ENCODE measurements at places on chromosomes 16 and 17.

- no peak for DNase-seq
Observed at GRCh38 chr17:32565401-32565800, 78.6 kb downstream of the CDK5R1 start.

DNA sequence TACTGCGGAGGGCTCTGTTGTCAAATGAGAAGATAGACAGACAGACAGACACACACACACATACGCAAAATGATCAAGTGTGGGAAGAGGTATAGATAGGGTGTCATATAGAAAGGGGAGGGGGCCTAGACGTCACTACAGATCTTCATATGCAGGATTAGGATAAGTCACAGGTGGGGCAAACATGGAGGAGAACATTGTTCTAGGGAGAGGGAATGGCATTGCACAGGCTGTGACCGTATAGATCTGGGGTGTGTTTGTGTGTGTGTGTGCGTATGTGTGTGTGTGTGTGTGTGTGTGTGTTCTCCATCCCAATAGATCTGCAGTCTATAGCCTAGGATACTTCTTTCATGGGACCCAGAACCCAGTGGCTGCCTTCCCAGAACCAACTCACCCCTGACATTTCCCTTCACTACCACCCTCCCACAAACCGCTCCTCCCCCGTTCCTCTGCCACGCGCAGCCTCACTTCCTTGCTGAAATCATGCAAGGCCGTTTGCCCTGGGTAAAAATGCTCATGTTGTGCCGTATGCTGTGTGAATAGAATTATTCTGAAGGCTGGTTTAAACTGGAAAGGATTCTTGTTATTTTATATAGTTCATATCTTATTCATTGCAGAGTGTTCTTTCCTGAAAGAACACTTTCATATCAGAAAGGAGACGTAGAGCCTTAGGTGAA, 50.5 kb upstream of the CCL1 start:
- DNase-seq, result no peak

DNA sequence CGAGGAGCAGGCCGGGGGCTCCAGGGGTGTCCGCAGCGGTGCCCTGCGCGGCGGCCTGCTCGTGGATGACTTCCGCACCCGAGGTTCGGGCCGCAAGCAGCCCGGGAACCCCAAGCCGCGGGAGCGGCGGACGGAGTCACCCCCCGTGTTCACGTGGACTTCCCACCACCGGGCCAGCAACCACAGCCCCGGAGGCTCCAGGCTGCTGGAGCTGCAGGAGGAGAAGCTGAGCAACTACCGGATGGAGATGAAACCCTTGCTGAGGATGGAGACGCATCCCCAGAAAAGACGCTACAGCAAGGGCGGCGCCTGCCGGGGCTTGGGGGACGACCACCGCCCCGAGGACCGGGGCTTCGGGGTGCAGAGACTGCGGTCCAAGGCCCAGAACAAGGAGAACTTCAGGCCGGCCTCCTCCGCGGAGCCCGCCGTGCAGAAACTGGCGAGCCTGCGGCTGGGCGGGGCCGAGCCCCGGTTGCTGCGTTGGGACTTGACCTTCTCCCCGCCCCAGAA, 75.8 kb downstream of the KLHDC4 start:
- no peak for DNase-seq

DNA sequence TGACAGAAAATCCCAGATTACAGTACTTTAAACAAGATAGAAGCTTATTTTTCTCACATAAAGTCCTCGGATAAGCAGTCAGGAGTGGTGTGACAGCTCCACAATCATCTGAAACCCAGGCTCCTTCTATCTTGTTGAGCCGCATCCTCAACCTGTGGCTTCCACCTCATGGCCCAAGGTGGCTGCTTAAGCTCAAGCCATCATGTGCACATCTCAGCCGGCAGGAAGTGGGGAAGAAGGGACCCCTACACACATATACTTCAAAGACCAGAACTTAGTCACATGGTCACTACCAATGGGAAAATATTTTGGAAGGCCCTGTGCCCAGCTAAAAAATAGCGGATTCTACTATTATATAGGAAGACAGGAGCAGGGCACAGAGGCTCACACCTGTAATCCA, 11.0 kb upstream of the FBXO47 start:
- no peak for DNase-seq

DNA sequence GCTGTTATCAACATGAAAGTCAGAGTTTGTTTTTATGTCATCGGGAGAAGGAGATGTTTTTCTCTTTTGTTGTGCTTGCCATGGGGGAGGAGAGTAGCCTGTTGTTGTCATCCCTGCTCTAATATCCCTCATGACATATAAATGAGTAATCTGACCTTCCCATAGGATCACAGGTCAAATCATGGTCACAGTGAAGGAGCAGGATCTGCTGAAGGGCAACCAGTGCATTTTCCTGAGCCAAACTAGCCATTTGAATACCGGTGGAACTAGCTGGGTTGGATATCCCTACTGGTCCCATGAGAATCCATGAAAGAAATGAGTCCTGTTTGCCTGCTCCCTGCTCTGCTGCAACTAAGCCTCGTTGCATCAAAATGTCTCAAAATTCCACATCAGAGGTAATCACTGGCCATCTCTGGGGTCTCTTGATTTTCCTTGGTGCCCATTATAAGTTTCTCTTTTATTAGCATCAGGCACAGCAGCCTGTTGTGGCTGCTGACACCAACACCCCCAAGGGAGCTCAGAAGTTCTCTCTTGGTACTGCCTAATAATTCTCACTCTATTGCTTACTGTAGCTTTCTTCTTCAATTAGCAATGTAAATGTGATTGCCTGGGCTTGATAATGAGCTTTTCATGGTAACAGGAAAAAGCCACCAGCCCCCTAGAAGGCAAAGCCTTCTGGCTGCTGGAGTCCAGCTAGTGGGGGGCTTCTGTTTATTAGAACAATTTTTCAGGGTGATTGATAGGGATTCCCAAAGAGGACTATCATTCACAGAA, 211.4 kb upstream of the ERCC4 start:
- no peak for DNase-seq

DNA sequence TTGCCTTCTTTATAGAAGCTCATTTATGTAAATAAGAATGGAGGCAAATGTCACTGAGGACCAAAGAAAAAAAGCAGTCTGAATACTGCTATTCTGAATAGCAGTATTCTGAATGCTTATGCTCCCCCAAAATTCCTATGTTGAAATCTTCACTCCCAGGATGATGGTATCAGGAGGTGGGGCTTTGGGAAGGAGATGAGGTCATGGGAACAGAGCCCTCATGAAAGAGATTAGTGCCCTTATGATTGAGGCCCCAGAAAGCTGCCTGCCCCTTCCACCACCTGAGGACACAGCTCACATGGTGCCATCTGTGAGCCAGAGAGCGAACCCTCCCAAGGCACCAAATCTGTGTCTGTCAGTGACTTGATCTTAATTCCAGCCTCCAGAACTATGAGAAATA, 28.8 kb downstream of the HEATR6 start:
- DNase-seq, result no peak

DNA sequence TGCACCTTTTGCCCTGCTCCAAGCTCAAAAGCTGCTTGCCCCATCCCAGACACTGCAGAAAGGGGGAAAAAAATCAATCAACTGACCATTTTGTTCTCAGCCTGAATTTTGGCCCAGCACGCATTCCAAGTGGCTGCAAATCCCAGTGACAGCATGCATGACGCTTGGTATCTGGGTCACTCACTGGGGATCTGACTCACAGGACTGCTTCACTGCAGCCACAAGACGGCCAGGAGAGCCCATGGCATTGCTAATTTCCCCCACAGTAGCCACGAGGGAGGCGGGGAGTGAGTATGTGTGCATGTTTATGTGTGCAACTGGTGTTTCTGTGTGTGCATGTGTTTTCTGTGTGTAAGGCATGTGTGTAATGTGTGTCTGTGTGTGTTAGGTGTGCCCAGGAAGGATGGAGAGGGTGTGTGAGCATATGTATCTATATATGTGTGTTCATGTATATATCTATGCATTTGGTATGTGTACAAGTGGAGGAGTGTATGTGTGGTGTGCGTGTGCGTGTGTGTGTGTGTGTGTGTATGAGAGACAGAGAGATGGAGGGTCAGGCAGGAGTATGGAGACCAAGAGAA, 33.8 kb downstream of the SDK2 start:
- no peak for DNase-seq

GRCh38 chr16:13552062-13552959, 367.6 kb upstream of the ERCC4 start:
- no peak for DNase-seq
